Daoy (cell line): ENCODE measurements at places on chromosomes 7 and 10. TPM values are rescaled to one million over a fixed set of nuclear protein-coding genes. Genes with fewer than 3 reads are reported as not detected.

- DNase-seq, result no peak
Measured at GRCh38 chr10:360653-361052, 225.4 kb downstream of the ZMYND11 start.

GRCh38 chr7:106450716-106451115 lies 165.9 kb upstream of the NAMPT start:
- DNase-seq, result no peak

TMEM140 gene
- total RNA-seq, result 0.48 and 1.2 TPM in 2 replicates

DNA sequence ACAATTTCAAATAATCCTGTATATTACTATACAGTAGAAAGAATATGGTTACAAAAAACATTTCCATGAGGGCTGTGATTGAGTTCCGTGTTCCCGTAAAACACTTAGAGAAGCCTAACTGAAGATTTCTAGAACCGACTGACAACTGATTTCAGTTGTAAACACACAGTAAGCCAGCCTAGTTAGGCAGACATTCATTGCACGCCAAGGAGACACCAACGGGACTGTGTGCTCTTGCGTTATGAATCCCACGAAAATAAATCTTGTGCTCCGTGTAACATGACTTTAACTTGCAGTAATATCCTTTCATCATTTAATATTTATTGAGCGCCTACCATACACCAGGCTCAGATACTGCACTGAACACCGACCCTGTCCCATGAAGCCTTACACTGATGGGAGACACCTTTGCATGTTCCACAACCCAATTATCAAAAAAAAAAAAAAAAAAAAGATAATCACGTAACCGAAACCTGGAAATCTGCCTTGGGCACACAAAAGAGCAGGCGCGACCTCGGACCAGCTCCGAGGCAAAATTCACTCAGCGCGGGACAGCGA lies 420 bp upstream of the KLHL7 start:
- peak; percentile 18 for DNase-seq

ARHGAP22 gene
- total RNA-seq, result 6.2 and 17.1 TPM in 2 replicates
